Testis (tissue), 5 donors: ENCODE measurements at places on chromosomes 1 and 21.

GRCh38 chr21:45336870-45337269 lies 49.2 kb upstream of the POFUT2 start:
- DNase-seq = no peak

- no peak for DNase-seq
Observed at GRCh38 chr1:33971913-33972312, 108.0 kb downstream of the HMGB4 start.

- no peak for DNase-seq
Observed at GRCh38 chr1:58824753-58825389, 41.0 kb upstream of the JUN start.

GRCh38 chr1:9732123-9732971 lies 80.8 kb downstream of the PIK3CD start:
- DNase-seq = no peak

- no peak for DNase-seq
Observed at GRCh38 chr1:3071565-3072390, 2.8 kb downstream of the PRDM16 start.
